Hematopoietic multipotent progenitor cell treated with erythropoietin and hydrocortisone succinate and interleukin-3 and kit ligand, for 15 days (in vitro differentiated cells): ENCODE measurements at places on chromosomes 1 and 21.

DNA sequence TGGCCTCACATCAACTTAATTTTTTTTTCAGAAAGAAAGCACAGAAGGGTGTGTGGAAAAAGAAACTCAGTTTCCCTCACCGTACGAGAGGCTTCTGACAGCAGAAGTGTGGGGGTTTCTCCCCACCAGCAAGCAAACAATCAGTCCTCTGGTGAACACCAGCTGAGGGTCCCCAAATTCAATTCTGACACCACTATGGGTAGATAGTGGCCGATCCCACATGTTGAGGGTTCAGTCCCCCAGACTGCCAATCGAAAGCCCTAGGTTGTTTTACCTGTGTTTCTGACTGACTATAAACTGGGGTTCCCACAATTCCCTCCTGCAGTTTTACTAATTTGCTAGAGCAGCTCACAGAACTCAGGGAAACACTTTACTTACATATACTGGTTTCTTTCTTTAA lies 2.1 kb downstream of the IFI6 start:
- DNase-seq = no peak

DNA sequence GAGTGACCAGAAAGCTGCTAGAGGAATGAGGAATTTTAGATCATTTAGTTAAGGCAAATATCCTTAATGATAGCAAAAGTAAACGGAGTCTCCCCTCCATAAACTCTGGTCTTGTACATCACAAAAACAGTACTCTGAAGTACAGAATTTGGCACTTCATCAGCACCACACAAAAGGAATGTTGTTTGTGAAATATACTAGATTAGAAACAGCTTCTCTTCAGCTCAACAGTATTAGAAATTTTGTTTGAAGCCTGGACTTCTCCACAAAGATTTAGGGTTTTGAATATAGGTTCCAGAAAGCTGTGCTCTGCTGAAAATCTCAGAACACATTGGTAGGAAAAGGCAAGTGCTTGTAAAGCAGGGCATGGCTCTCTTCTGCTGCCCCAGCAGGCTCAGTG lies 135.1 kb upstream of the PTGFR start:
- DNase-seq = no peak

DNA sequence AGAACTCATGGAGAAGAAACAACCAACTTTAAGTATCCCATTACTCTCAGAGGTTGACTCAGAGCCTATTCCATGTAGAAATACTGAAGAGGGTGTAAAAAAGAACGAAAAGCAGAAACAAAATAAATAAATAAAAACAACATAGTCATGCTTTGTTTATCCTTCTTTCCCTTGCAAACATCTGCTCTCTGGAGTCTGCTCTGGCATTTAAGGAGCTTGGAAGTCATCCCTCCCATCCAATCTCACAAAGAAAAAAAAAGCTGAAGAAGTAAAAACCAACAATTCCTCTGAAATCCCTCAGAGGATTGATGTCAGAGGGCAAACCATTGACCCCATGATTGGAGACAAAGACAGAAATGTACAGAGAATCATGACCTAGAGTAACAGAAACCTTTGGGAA lies 302.6 kb upstream of the GREM2 start:
- DNase-seq = no peak

GRCh38 chr1:117679868-117680267 lies 74.0 kb downstream of the TENT5C start:
- no peak for DNase-seq

- DNase-seq = peak; percentile 69
Measured at GRCh38 chr1:205230982-205231381, 3.2 kb downstream of the TMCC2 start.

DNA sequence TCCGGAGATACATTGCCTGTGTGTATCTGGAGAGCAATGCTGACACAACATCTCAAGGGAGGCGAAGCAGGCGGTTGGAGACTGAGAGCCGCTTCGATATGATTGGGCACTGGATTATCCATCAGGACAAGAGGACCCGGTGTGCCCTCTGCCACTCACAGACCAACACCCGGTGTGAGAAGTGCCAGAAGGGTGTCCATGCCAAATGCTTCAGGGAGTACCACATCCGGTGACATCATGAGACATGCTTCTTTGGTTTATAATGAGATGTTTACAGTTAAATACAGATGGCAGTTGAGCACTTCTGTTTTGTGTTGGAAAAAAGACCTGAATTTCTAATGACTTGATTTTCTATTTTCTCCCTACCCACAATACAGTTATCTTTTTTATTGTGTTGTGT lies 12.1 kb downstream of the PGBD2 start:
- no peak for DNase-seq

DNA sequence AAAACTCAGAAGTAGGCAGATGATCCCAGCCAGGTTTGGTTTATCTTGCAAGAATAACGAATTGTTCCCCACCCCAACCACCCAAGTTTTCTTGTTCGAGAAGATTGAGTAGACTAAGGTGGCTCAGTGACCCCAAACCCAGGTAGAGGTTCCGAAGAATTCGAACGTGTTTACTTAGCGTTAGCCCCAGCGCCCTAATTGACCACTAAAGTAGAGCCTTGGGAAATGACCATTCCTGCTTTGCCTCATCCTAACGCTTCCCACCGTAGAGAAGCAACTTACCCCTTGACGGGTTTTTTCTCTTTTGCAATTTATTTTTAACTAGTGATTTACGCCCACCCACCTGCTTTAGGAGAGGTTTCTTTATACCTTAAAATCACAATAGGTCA lies 870 bp downstream of the FBXO28 start:
- DNase-seq = no peak

DNA sequence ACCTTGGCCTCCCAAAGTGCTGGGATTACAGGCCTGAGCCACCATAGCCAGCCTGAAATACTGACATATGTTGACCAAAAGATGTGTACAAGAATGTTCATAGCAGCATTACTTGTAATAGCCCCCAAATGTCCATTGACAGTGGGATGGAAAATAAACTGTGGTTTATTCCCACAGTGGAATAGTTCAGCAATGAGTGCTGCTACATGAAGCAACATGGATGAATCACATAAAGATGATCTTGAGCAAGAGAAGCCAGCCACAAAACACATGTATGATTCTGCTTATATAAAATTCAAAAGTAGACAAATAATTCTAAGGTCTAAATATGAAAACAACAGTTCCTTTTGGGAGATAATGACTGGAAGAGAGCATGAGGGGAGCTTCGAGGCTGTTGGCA lies 9.1 kb upstream of the CREG1 start:
- no peak for DNase-seq

GRCh38 chr1:203473781-203474305 lies 1.8 kb upstream of the PRELP start:
- no peak for DNase-seq

- DNase-seq = no peak
Measured at GRCh38 chr1:178684542-178685000, 40.5 kb upstream of the RALGPS2 start.

GRCh38 chr1:82565146-82565545 lies 764.4 kb downstream of the ADGRL2 start:
- no peak for DNase-seq

DNA sequence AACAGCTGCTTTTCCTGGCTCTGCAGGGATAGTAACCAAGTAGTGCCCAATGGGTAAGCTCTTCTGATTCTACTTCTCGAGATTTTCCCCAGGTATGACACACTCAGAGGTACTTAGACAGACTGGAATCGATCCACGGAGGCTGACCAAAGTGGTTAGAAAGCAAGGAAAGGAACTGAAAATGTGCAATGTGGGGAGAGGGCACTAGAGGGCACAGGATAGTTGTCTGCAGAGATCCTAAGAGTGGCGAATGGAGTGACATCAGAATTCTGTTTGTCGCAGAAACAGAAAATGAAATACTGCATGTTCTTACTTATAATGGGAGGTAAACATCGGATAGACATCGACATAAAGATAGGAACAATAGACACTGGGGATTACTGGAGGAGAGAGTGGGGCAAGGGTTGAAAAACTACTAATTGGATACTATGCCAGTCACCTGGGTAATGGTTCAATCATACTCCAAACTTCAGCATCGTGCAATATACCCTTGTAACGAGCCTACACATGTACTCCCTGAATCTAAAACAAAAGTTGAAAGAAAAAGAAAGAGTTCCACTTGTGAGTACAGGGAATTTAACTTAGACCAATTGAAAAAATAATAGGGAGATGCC lies 23.3 kb downstream of the CYP2J2 start:
- no peak for DNase-seq

DNA sequence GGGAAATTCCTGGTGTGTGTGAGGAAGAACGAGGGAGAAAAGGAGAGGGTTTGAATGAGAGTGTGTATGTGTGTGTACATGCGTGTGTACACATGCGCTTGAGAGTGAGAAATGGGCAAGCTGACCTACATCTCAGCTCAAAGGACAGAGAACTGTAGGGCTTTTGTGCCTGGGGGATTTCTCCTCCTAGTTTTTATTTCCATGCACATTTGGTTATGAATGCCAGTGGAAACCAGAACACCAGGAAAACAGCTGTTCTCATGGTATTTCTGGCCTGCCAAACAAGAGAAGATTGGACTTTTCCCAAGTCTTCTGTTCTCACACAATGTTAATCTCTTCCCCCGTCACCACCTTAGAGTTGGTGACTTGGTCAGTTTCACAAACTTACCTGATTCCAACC lies 45.2 kb downstream of the SLC44A3 start:
- no peak for DNase-seq

GRCh38 chr1:175195281-175195680 lies 2.7 kb upstream of the KIAA0040 start:
- no peak for DNase-seq

DNA sequence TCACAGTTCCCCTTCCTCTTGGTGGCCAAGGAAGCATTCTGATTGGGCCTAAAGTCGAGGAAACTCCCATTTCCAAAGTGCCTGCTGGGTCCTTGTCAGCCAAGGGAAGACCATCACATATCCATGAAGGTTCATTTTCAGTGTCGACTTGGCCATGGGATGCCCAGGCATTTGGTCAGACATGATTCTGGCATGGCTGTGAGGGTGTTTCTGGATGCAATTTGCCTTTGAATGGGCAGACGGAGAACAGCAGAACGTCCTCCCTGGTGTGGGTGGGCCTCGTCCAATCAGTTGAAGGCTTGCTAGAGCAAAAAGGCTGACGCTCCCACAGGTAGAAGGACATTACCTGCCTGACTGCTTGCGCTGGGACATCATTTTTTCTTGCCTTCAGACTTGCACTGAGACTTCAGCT lies 48.3 kb upstream of the LBR start:
- no peak for DNase-seq

DNA sequence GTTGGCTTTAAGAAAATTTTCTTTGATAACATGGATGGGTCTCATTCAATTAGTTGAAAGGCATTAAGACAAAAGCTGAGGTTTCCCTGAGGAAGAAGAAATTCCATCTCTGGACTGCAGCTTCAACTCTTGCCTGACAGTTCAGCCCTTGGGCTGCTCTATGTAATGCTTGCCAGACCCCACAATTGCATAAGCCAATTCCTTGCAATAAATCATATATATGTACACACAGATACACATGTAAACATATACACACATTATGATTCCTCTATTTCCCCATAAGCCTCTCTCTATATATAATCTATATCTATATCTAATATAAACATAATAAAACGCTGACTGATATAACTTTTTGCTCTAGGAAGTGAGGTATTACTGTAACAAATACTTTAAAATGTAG lies 301.5 kb upstream of the PRMT6 start:
- no peak for DNase-seq

- no peak for DNase-seq
Measured at GRCh38 chr1:174953285-174954072, 46.3 kb upstream of the CACYBP start.

DNA sequence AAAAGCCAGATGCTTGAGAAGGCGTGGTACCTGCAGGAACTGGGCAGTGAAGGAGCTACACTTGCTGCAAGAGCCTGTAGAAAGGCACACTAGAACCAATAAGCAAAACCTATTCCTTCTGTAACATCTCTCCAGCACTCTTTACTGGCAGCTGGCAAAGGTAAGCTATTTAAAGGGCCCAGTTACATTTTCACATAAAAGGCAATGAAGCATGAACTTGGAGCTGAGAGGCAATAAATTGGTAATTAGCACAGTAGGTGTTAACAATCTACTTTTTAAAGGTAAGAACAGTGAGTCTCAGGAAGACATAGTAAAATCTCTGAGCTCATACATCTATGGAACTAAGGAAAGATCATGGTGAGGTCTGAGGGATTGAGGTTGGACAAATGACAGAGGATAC lies 167.1 kb upstream of the OLFM3 start:
- no peak for DNase-seq

DNA sequence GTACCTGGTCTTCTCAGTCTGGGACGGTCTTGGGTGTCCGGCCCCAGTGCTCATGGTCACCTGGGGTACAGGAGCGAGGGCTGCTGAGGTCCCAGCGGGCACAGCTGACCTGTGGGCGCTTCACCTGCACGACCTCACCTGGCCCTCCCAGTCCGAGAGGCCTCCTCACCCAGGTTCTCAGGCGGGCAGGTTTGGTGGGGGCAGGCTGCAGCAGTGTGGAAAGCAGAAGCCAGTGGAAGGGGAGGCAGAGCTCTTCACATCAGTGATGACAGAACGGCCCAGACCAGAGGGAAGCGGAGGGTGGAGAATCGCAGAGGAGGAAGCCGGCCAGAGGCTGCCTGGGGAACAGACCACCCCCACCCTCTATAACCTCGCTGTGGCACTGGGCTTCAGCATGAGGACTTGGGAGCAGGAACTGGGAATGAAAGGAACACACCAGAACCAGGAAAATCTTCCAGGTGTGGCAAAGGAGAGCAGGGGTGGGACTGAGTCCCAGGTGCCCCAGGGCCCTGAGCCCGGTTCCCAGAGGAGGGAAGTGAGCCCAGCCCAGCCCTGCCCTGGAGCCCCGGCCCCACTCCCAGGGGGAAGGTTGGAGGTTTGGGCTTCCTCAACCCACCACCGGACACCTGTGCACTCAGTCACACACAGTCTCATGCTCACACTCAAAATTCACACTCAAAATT lies 265.2 kb upstream of the VAMP3 start:
- DNase-seq = no peak

GRCh38 chr1:198253668-198254067 lies 96.9 kb downstream of the NEK7 start:
- DNase-seq = no peak

- DNase-seq = no peak
Measured at GRCh38 chr1:209356976-209357377, 226.5 kb upstream of the CAMK1G start.

GRCh38 chr21:21039624-21040170 lies 41.5 kb downstream of the NCAM2 start:
- DNase-seq = no peak

- DNase-seq = no peak
Measured at GRCh38 chr1:221809091-221810029, 67.5 kb upstream of the DUSP10 start.

DNA sequence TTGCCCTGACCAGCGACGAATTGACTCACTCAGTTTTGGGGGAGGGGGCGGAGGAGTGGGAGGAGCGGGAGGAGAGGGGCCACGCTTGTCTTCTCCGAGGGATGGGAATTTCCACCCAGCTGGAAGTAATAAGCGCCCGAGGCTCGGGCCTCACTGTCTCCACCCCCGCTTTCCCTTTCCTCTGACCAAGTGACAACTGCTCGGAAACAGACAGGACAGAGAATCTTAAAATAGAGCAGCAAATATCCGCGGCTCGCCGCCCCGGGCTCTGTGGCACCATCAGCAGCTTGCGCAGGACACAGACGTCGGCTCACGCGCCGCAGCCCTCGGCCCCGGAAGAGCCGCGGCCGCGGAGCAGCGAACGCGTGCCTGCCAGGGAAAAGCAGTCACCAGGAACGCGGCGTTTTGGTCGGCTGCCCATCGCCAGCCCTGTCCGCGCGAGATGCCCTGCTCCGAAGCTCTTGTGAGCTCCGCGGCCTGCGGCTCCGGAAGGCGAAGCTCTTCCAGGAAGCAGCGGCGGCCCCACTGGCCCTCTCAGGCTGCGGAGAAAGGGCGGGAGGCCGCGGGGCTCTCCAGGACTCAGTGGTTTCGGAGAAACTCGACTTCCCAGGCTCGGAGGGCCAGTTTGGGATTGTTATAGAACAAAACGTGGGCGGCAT lies 10.7 kb upstream of the RGS16 start:
- peak; percentile 33 for DNase-seq

GRCh38 chr1:223020770-223021169 lies 122.3 kb downstream of the TLR5 start:
- no peak for DNase-seq
